CD4-positive, alpha-beta T cell (primary cell): ENCODE measurements at places on chromosomes 6 and 20.

DNA sequence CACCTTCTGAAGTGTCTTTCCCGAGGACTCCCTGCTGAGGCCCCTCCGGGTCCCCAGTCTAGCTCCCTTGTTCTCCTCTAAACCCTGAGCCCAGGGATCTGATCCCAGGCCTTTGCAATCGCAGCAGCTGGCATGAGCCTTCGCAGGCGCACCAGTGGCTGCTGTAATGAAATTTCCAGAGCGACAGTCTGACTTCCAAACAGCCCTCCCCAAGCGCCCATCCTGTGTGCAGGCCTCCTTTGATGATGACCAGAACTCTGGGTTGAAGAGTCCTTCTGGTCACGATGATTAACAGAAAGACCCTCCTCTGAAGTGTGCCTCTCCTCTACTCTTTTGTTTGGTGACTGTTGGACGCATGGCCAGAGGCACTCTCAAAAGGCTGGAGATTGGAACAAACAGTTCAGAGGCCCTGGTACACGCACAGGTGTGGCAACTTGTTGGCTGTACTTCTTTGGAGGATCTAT lies 89.1 kb upstream of the MPC1 start:
- DNase-seq: no peak
- H3K27me3 ChIP-seq: no peaks in the 10 kb centered on the region
- peaks cover 6% of the 10 kb centered on the region for H3K36me3 ChIP-seq
- H3K27ac ChIP-seq: no peak overlapping the region
- H3K4me3 ChIP-seq: no peak overlapping the region
- H3K4me1 ChIP-seq: peaks cover 8% of the 10 kb centered on the region

GRCh38 chr20:46361381-46361780 lies 45.0 kb downstream of the ELMO2 start:
- DNase-seq: peak; percentile 19
- peak overlapping the region; percentile 56 for H3K27ac ChIP-seq
- H3K4me1 ChIP-seq: peaks cover 96% of the 10 kb centered on the region

DNA sequence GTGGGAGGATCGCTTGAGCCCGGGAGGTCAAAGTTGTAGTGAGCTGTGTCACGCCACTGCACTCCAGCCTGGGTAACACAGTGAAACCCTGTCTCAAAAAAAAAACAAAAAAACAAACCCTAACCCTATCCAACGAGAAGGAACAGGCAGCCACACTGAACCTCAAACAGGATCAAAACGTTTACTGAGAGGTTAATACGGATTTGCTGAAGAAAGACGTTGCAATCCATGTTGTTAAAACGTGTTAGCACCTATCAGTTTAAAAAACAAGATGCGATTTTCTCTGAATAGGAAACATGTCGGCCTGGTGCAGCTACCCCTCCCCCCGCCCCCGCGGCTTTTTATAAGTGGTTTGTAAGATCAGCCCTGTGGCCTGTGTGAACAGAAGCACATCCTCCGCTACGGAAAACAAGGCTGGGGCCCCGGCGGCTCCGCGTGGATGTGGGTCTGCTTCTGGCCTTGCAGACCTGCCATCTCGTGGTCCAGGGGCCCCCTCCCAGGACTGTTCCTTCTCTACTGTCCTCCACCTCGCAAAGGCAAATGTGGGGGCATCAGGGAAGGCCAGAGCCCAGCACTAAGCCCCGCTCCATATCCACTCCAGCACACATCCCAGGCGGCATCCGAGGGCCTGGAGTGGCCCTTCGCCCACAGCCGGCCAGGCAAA lies 11.4 kb downstream of the SLC2A4RG start:
- DNase-seq: peak; percentile 71

GRCh38 chr6:10613077-10613476 lies 81.3 kb downstream of the C6orf52 start:
- H3K27ac ChIP-seq: no peak overlapping the region
- H3K4me3 ChIP-seq: no peak overlapping the region
- no peaks in the 10 kb centered on the region for H3K4me1 ChIP-seq
- H3K36me3 ChIP-seq: no peaks in the 10 kb centered on the region
- H3K27me3 ChIP-seq: no peaks in the 10 kb centered on the region

DNA sequence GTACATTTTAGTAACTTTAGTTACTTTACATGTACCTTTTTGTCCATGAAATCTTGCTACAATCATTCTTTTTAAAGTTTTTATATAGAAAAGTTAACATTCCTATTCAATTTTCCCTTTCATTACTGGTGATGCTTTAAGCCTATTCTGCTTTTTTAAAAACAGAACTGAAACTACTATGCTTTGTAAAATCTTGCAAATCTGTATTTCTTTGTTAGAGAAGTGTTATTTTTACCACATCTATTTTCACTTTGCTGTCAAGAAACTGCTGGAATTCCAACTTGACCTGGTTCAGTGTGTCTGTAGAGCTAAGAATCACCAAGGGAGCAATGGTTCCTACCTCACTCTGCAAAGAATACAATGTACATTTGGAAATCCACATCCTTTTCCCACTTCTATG lies 21.8 kb upstream of the SAMD5 start:
- no peaks in the 10 kb centered on the region for H3K4me1 ChIP-seq
- no peaks in the 10 kb centered on the region for H3K36me3 ChIP-seq
- no peak overlapping the region for H3K4me3 ChIP-seq
- no peaks in the 10 kb centered on the region for H3K27me3 ChIP-seq
